MV-4-11 (cell line): ENCODE measurements at places on chromosomes 6 and 20.

DNA sequence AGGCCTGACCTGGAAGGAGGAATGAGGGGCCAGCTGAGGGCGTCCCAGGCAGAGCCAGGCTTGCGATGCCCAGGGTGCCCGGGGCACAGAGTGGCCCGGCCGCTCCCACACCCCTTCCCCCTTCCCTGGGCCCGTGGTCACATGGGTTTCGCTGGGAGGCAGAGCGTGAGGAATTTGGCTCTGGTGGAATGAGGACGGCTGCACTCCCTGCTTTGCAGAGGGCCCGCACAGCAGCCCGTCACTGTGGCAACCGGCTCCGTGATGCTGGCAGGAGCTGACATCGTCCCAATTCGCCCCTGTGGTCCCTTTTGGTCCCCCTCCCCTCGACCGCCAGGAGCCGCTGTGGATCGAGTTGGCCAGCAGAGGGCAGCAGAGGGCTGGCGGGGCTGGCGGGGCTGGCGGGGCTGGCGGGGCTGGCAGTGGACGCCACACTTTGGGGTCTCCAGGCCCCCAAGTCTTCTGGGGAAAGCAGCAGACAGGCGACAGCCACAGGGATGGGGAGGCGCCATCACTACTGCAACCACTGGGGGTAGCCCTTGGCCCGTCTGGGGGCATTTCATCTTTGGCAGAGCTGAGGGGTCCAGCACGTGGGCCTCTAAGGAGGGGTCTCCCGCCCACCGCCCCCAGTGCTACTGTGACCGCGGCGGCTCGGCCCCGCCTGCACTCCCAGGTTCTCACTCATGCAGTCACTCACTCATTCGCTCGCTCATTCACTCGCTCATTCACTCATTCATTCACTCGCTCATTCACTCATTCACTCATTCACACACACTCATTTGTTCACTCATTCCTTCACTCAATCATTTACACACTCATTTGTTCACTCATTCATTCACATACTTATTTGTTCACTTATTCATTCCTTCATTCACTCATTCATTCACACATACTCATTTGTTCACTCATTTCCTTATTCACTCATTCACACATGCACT, 49.7 kb upstream of the BHLHE23 start:
- DNase-seq, result no peak

DNA sequence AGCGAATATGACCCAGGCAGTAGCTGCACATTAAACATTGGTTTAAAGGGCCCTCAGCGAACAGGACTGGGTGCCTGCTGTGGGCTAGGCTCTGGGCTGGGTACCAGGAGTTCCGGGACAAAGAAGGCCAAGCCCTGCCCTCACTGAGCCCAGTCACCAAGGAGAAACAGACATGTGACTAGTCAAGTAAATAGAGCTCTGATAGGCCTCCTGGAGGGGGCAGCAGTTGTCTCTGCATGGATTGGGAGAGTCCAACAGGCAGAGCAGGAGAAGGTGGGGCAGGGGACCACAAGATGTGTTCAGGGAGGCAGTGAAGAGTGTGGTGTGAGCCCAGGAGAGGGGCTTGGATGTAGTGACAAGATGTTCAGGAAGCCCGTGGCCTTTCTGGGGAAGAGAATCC, 3.1 kb downstream of the HM13 start:
- DNase-seq, result peak; percentile 27

- peak; percentile 50 for DNase-seq
These were observed 98.6 kb upstream of the RNF24 start for GRCh38 chr20:4113615-4114603.

DNA sequence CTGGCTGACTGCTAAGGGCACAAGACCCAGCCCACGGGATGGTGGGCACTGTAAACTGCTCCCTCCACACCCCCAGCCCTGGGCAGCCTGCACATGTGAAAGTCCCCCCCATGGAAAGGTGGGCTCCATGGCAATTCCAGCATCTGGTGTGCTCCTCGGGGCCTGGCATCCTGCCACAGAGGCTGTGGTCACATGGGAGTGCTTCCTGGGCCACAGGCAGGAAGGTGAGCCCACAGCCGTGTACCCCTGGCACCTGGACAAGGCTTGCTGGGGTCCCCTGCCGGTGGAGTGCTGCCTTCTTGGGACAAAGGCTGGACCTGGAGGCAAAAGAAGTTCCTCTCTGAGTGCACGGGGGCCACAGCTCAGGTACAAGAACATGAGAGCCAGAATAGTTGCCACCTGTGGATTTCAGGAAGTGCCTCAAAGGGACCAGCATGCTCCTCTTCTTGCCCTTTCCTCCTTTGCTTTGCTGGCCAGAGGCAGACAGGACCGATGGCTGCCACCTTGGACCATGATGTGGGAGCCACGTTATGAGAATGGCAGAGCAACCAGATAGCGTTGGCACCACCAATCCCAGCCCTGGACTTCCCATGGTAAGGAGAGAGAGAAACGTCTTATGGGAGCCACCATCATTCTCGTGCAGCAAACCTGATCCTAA, 120.2 kb upstream of the MLN start:
- DNase-seq, result no peak

DNA sequence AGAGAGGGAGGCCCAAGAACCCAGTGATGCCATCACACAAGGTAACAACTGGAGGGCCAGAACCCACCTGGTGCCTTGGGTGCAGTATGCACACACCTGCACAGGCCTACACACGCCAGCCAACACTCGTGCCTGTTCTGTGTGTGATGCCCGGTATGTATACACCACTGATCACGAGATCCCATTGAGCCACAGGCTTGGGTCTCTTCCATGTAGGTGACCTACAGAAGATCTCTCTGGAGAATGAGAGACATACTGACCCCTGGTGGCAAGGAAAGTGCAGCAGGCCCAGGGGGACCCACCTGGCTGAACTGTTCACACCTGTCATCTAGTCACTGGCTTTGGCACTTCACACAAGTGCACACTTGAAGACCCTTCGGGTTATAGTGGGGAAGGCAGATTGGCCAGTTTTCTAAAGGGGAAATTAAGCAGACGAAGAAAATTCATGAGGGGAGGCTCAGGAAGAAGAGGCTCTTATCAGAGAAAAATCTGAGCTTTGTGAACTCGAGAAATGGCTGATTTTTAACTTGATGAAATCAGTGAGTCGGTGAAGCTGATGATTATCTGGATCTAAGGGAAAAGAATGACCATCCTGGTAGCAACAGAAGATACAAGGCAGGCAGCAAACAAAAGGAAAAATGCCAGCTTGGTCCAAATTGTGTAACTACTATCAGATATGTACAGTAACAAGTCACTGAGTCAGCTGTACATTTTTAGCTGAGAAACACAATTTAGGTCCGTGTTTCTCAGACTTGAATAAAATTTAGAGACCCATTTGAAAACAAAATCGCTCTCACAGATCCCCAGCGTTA, 69.1 kb upstream of the PBOV1 start:
- DNase-seq, result no peak

GRCh38 chr6:151093706-151094105, 146.1 kb upstream of the AKAP12 start:
- no peak for DNase-seq

DNA sequence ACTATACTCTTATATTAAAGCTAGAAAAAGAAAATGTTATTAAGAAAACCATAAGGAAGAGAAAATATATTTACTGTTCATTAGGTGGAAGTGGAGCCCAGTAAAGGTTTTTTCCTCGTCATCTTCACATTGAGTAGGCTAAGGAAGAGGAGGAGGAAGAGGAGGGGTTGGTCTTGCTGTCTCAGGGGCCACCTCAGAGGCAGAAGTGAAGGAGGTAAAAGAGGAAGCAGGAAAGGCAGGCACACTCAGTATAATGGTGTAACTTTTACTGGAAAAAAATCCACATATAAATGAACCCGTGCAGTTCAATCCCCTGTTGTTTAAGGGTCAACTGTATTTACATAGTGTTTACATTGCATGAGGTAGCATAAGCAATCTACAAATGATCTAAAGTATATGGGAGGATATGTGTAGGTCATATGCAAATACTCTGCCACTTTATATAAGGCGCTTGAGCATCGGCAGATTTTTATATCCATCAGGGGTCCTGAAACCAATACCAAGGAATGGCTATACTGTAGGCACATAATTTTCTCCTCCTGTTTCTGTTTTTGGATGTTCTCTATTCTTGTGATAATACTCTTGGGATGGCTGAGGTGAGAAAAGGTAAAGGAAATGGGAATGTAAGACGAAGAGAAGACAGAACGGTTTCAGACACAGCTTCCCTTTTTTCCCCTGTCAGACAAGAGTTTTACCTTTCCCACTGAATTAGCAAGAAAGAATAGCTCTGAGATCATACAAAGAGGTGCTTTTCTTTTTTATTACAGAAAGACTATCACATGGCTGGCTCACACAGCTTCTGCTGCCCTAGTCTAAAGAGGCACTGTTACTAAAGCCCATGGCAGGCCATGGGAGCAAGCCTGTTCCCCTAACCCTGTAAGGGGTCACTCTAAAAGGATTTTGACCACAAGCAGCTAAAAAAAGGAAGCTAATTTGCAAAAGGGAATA, 59.9 kb downstream of the NUDT3 start:
- peak; percentile 65 for DNase-seq

- DNase-seq, result no peak
These were observed 91.5 kb upstream of the ZNF217 start for GRCh38 chr20:53685070-53685595.

GRCh38 chr6:13695252-13695651, 16.4 kb downstream of the RANBP9 start:
- no peak for DNase-seq

- DNase-seq, result no peak
These were observed 92.6 kb upstream of the PRDM1 start for GRCh38 chr6:105993341-105994117.

GRCh38 chr6:170029416-170030283, 261.2 kb downstream of the DLL1 start:
- no peak for DNase-seq

DNA sequence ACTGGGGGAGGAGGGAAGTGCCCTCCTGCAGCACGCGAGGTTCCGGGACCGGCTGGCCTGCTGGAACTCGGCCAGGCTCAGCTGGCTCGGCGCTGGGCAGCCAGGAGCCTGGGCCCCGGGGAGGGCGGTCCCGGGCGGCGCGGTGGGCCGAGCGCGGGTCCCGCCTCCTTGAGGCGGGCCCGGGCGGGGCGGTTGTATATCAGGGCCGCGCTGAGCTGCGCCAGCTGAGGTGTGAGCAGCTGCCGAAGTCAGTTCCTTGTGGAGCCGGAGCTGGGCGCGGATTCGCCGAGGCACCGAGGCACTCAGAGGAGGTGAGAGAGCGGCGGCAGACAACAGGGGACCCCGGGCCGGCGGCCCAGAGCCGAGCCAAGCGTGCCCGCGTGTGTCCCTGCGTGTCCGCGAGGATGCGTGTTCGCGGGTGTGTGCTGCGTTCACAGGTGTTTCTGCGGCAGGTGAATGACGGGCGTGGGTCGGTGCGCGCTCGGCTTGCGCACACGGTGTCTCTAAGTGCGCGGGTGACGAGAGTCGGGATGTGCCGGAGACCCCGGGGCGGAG, at the start of gene CDKN1A:
CDKN1A (plus strand) TSS at position 227 of the 555 bp plus-strand sequence. CDS start 5,388 bp downstream, outside the sequence.
- DNase-seq, result peak; percentile 85
